ENCODE measurements at places on chromosomes 4 and X.

DNA sequence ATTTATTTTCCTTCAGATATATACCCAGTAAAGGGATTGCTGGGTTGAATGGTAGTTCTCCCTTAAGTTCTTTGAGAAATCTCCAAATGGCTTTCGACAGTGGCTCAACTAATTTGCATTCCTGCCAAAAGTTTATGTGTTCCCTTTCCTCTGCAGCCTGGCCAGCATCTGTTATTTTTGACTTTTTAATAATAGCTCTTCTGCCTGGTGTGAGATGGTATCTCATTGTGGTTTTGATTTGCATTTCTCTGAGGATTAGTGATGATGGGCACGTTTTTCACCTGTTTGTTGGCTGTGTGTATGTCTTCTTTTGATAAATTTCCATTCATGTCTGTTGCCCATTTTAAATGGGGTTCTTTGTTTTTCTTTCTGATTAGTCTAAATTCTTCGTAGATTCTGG is 375.2 kb downstream of the UBE2NL start:
- DNase-seq = no peak

DNA sequence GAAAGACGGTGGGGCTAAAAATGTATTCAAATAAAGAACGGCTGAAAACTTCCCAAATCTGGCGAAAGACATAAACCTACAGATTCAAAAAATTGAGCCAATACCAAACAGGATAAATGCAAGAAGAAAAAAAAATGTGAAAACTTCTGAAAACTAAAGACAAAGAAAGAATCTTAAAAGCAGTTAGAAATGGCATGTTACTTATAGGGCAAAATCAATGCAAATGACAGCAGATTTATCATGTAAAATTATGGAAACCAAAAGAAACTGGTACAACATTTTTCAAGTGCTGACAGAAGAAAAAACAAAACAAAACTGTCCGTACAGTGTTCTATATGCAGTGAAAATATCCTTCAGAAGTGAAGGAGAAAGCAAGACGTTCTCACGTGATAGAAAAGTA is 239.0 kb downstream of the PDGFC start:
- no peak for DNase-seq

GRCh38 chrX:70656304-70656703 is 211.7 kb downstream of the DLG3 start:
- DNase-seq = no peak

DNA sequence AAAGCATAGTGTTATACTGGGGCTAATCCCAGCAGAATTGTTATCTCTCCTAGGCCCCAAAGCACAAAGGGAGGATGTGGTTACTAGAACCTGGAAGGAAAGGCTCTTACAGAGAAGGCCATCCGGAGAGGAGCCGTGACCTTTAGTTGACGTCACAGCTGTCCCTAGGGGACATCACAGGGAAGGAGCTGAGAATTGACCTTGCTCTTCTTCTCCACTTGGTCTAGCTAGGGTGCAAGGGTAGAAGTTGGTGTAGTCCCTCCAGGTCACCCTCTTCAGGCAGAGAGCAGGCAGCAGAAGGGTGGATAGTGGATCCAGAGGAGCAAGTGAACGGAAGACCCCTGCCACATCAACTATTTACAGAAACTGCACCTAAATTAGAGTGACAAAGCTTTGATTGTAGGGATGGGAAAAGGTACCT is 22.8 kb upstream of the FGF2 start:
- no peak for DNase-seq

- no peak for DNase-seq
Measured at GRCh38 chr4:119559044-119559647, 69.5 kb downstream of the PDE5A start.

GRCh38 chr4:158371158-158371557 is 150.5 kb upstream of the RXFP1 start:
- DNase-seq = no peak

GRCh38 chrX:18677161-18677869 is 5.4 kb upstream of the RS1 start:
- DNase-seq = no peak

GRCh38 chr4:119099227-119099810 is 36.3 kb upstream of the MYOZ2 start:
- no peak for DNase-seq

DNA sequence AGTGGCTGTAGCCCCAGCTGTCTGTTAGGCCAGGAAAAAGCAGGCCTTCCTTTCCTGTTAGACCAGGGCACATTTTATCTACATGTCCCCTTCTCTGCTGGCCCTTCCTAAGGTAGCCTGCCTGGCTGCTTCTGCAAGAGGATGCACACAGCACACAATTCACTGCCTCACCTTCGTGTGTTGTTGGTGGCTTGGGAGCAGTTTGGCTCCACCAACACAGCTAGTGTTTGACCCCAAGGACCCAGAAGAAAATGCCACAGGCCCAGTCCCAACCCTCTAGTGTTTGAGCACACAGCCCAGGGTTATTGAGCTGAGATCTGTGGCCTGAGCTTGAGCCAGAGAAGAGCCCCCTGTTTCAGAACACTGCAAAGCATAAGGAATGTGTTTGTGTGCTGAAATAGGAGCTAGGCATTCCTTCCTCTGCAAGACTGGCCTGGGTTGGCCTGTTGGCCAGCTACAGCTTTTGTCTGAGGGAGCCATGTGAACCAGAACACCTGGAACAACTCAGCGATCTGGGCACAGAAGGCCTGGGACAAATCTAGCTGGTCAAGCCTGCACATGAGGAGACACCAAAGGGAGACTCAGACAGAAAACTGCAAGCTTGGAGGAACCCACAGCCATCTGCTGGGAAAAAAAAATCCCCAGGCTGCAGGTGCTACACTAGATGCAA is 26.4 kb downstream of the MAGEE1 start:
- no peak for DNase-seq

All from GM12891 (cell line).